ENCODE measurements at places on chromosomes 6 and 20.

DNA sequence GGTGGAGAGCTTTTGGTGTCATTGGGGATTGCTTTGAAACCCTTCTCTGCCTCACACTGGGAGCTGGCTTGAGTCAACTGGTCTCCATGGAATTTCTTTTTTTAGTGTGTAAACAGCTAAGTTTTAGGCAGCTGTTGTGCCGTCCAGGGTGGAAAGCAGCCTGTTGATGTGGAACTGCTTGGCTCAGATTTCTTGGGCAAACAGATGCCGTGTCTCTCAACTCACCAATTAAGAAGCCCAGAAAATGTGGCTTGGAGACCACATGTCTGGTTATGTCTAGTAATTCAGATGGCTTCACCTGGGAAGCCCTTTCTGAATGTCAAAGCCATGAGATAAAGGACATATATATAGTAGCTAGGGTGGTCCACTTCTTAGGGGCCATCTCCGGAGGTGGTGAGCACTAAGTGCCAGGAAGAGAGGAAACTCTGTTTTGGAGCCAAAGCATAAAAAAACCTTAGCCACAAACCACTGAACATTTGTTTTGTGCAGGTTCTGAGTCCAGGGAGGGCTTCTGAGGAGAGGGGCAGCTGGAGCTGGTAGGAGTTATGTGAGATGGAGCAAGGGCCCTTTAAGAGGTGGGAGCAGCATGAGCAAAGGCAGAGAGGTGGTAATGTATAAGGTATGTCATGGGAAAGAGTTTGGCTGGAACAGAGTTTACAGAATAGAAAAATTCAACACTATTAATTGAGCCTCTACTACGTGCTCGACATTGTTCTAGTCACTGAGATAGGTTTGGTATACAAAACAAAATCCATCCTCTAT, 31.2 kb downstream of the SRSF3 start:
- no peak for DNase-seq

- DNase-seq = no peak
Measured at GRCh38 chr20:18739751-18740166, 73.8 kb upstream of the SCP2D1 start.

DNA sequence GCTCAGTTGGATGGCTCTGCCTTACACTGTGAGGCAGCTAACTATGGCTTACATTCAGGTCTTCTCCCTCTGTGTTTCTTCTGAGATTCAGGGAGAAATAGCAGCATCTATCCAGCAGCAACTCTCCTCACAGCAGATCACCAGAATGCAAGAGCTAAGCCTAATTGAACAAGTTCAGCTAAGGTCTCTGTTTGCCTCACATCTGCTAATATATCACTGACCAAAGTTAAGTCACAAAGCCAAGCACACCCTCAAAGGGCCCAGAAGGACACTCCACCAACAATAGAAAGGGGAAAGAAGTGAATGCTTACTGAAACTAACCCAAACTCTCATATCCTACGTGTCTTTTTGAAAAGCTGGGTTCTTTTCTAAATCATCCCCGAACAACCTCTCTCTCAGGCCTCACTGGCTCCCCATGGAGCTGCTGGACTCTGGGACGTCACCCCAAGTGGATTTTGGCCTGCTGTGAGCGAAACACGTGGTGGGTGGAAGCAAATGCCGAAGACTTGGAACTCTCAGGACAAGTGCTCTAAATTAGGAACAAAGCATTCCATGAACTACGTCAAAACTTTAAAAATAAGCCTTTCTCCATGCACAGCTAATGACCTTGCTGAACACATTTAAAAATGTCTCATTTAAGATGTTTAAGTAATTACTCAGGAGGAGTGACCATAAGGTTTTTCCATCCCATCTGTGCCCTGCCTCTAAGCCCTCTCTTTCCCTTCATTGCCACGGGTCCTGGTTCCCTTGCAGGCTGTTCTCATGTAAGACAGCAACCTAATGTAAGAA, 167.5 kb upstream of the PLCB4 start:
- DNase-seq = no peak

- peak; percentile 20 for DNase-seq
Measured at GRCh38 chr20:46501961-46502360, 11.4 kb downstream of the ZNF334 start.
